ENCODE measurements at places on chromosomes 3 and 15. TPM values are rescaled to one million over a fixed set of nuclear protein-coding genes. Genes with fewer than 3 reads are reported as not detected.

DUT gene
- 87.2 TPM for total RNA-seq

SQOR gene
- not detected for total RNA-seq

- no peak for DNase-seq
- peak overlapping the region; percentile 19 for H3K4me3 ChIP-seq
- no peak overlapping the region for H3K27ac ChIP-seq
- no peaks in the 10 kb centered on the region for H3K36me3 ChIP-seq
- H3K4me1 ChIP-seq: no peaks in the 10 kb centered on the region
- H3K27me3 ChIP-seq: no peaks in the 10 kb centered on the region
These were observed 34.3 kb upstream of the ST6GAL1 start for GRCh38 chr3:186896006-186896405.

DNA sequence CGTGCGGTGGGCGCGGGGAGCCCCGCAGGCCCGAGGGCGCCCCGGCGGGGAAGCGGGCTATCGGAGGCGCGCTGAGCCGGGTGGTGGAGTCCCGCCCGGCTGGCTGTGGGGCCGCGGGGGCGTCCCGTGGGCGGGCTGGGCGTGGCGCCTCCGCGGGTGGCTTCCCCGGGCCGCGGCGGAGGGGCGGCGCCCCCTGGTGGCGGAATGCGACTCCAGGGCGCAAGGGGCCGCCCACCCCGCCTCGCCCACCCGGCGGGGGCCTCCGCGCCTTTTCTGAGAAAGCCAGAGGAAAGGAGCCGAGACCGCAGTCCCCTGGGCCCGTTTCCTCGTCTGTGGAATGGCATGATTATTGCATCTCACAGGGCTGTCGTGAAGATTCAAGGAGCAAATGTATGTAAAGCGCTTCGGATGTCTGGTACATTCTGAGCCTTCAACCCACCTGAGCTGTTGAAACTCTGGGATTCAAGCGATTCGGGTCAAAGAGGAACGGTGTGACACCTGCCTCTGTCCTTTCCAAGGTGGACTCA, 31.9 kb upstream of the RAB6B start:
- peak; percentile 85 for DNase-seq
- H3K4me3 ChIP-seq: peak overlapping the region; percentile 75
- no peaks in the 10 kb centered on the region for H3K4me1 ChIP-seq
- no peak overlapping the region for H3K27ac ChIP-seq

DNA sequence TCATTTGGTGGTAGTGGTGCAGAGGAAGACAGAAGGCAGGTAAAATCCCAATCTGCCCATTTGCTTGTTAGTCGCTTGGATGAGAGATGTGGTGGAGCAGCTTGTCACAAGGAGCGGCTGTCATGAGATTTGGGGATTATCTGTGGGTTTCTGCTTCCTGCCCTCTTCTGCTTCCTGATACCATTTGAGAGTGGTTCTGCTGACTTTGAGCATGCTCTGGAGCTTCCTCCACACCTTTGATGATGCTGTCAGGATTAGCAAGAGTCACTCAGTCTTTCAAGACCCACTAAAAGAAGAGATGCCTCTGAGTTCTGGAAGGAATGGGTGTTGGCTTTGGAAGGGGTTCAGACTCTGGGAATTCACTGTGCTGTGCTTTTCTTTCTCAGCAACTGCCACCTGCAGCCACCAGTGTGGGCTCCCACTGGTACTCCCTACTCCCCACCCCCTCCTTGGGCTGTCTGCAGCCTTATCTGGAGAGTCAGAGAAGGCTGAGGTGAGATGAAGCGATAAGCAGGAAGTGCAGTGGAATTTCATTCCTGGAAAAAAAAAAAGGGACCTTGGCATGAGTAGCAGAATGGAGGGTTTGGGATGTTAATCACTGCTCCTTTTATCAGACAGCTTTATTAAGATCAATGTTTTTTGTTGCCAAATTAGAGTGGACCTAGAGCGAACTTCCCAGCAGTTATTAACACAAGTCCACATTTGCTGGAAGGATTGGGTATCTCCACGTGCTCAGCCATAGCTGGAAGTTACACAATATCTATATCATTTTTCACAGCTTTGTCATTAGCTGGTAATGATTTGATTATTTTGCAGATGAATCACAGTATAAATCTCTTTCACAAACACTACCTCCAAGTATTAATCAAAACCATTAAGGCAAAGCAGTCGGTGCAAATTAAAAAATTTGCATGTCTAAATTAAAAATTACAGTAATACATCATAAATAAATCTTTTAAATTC, 233.0 kb upstream of the SATB1 start:
- peaks cover 4% of the 10 kb centered on the region for H3K4me1 ChIP-seq
- no peaks in the 10 kb centered on the region for H3K27me3 ChIP-seq
- H3K27ac ChIP-seq: no peak overlapping the region
- DNase-seq: peak; percentile 56
